A549 treated with DMSO at 1 μM for 4 hours (cell line): ENCODE measurements at places on chromosomes 2 and 18. TPM values are rescaled to one million over a fixed set of nuclear protein-coding genes. Genes with fewer than 3 reads are reported as not detected.

PLEKHH2 gene
- total RNA-seq, result 0.90 to 1.5 TPM (median 0.94 TPM) in 5 replicates

FAP gene
- total RNA-seq, result 0.08 to 0.15 TPM (median 0.11 TPM) in 3 of 5 replicates, not detected in the others

QPCT gene
- 17.5 to 21.3 TPM (median 18.6 TPM) in 5 replicates for total RNA-seq

UGT1A7 gene
- total RNA-seq, result 3.6 to 6.6 TPM (median 4.5 TPM) in 5 replicates

SLC9A4 gene
- not detected in 5 replicates for total RNA-seq

CYTIP gene
- not detected in 5 replicates for total RNA-seq

POTEC gene
- total RNA-seq, result not detected in 5 replicates

FNDC4 gene
- total RNA-seq, result 3.3 to 5.0 TPM (median 4.2 TPM) in 5 replicates

CCDC148 gene
- total RNA-seq, result 0.13 to 0.55 TPM (median 0.38 TPM) in 5 replicates

IL36A gene
- not detected in 5 replicates for total RNA-seq
